ENCODE measurements at places on chromosomes 12 and 14.

DNA sequence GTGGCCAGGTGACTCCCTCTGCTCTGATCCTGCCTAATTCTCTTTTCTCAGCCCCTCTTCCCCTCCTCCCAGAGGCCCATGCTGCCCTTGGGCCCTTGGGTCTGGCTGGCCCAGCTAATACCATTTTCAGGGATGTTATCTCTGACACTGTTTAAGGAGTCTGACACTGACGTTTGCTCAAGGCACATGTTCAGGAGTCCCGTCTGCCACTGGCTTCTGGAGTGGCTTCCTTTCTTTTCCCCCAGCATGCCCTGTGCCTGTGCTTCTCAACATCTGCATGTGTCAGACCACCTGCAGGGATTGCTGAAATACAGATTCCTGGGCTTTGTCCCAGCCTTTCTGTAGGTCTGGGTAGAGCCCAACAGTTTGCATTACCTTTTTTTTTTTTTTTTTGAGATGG is 128.9 kb downstream of the BCL11B start:
- no peak for DNase-seq

DNA sequence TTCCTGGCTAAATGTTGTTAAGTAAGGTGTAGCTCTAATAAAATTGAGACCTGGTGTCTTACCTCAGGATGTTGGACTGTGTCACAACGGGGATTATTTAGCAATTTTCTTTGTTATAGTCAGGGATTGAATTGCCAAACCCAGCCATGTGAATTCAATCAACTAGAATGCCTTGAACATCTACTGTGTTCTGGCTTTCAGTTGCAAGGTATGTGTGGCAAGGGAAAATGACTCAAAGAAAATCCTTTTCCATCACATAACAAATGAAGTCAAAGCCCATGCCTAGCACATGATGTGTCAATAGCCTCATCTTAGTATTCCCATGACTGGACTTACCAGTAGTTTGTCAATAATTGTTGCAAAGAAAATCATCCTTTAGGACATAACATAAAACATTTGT is 519.8 kb upstream of the FLRT2 start:
- no peak for DNase-seq

- DNase-seq = no peak
Observed at GRCh38 chr14:80483331-80483730, 272.0 kb upstream of the DIO2 start.

GRCh38 chr12:66397574-66398290 is 95.4 kb downstream of the HELB start:
- DNase-seq = no peak

DNA sequence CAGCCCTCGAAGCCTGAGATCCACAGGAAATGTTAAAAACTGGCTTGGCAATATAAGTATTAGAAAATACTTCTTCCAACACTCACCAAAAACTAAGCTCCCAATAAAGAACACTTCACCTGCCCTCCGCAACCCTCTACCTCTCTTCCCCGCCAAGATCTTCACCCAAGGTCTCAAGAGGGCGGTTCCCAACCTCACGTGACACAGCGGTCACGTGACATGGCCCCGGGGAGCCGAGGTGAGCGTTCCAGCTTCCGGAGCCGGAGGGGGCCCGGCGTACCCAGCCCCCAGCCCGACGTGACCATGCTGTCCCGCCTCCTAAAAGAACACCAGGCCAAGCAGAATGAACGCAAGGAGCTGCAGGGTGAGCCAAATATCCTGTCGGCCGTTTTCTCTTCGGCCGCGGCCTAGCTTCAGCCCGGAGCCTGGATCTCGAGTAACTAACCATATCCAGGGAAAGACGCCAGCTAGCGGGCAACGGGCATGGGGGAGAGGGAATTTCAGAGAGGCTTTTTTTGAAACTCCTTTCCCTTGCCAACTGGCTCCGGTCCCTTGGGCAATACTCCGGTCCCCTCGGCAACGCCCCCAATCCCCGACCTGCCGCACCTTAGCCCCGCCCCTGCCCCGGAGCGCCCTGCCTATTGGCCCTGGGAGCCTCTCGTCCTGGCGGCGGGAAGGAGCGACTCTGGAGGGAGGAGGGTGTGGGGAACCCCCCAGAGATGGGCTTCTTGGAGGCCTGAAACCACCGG is at the start of gene BLOC1S1:
Gene BLOC1S1 (plus strand): TSS at position 214 of the 749 bp plus-strand sequence. CDS start 6 bp downstream, at position 220.
- DNase-seq = peak; percentile 96

DNA sequence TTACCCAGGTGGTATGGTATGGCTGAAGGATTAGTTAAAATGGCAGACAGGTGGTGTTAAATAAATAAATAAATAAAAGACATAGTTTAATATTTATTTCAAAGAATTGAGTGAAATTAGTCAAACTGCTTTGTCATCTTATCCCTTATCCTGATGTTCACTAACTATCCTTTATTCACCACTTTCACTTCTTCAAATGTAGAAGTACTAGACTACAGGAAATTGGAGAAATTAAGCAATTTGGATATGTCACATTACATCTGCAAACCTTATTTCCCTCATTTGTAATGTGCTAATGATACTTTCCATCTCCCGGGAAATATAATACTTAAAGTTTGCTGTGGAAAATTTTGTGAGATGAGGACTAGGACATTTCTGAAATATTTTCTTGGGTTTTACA is 1195.7 kb downstream of the LRFN5 start:
- DNase-seq = no peak

DNA sequence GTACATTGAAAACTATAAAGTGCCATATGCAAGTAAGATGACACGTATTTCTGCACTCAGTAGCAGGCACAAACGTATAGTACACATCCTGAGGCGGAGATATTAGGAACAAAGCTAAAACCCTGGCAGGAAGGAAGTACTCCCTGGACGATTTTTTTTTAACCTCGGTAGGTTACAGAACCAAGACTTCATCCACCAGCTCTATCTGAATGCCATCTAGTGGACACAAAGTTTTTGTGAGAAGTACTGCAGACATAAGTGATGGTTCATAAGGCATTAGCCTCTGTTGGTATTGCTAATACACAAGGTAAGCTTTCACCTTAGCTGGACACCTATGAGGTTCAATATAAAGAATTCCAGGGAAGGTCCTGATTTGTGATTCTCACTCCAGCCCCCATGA is 83.0 kb upstream of the CCDC196 start:
- DNase-seq = peak; percentile 72

DNA sequence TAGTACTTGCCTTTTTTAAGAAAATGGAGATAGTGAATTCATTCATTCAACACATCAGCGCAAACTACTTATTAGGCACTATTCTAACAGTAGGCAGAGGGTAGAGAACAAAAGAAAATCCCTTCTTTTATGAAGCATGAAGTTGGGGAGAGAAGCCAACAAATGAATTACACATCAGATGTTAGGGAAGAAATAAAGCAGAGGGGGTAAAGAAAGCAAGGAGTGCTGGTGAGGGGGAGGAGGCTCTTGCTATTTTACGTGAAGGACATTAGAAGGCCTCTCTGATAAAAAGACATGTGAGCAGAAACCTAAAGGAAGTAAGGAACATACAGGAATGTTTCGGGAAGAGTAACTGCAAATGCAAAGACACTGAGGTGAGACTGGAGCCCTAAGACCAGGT is 22.2 kb downstream of the TFCP2 start:
- DNase-seq = no peak

DNA sequence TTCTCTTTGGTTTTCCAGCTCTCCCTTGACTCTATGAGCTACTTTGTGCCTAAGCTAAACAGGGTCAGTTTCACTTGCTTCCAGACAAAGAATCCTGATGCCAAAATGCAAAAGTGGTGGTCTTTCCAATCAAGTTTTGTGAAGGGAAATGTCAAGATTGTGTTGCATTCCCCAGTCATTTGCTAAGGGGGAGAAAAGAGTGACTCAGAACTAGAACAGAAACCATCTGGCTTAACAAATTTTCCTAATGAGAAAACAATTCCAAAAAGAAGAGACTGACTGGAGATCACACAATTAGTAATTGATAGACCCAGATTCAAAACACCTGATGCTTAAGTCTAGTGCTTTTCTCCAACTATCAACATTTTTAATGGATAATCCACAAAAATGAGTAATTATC is 235.1 kb upstream of the DIO2 start:
- no peak for DNase-seq

DNA sequence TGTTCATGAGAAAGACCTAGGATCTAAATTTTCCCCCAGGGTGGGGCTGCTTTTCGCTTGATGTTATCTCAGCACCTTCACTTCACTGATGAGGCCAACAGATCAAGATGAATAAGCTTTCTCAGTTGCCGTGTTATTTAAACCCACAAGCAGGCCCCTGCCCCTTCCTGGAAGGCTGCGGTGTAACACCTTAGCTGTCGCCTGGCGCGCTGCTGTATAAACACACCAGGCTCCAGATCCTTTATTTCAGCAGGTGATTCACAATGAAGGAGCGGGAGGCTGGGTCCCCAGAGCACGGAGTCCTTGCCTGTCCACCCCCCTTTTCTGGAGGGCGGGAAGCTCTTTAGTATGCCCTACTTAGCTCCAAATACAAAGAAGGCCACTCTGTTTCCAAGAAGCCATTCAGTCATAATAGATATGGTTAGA is 515.4 kb downstream of the FUT8 start:
- peak; percentile 34 for DNase-seq

DNA sequence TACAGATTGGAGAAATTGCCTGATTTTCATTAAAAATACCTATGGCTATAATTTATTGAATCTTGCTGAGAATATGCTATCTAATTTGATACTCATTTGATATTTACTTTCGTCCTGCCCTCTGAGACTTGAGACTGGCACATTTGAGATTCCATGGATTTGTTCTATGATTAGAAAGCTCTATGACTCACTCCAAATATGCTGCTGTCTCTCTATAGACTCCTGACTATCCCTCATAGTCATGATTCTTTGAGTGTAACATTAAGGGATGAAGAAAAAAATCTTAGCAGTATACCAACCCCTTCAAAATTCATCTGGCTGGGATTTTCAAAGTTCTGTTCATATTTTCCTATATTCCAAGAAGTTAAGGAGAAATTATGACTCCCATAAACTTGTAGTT is 191.9 kb downstream of the LRIG3 start:
- no peak for DNase-seq

DNA sequence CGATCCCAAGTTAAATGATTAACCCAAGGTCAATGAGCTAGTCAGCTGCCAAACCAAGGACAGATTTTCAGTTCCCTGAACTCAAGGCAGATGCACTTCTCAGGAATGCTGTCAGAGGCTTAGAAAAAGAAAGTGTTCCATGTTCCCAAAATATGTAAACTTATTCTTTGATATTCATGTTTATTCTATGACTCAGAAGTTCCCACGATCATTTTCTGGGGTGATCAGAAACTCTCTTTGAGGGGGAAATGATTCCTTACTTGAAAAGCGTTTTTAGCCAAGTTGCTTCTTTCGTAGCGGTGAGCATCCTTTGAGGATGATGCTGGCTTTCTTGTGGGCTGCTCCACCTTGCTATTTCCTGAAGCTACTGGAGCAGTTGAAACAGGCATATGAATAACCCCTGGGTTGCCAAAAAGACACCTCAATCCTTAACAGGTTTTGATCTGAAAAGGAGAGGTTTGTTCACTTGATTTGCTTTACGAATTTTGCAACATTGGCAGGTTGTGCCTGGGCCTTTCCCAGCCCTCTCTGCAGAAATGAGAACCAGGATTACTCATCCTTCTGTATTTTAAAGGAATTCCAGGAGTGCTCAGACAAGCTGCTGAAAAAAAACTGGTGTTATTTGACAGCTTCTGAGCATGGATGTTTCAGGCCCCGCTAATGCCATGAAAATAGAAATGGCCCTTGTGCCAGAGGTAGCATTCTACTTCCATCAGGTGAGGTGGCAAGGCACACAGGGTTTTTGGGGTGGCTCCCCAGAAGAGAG is 121.4 kb upstream of the HIF1A start:
- DNase-seq = no peak

DNA sequence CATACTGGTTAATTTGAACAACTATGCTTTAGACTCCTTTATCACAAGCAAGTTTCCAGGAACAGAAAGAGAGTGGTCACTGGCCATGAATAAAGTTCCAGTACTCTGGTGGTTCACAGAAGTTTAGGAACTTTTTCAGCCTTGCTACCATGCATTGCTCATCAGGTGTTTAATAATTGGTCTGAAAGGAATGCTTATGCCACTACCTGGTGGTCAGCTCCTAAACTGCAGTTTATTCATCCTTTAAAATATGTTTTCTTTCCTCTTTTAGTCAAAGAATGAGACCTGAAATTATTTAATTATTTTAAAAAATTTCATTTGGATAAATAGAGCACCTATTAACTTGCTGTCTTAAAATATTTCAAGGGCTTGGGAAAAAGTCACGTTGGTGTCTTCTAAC is 260.1 kb upstream of the OR4E1 start:
- DNase-seq = peak; percentile 57

DNA sequence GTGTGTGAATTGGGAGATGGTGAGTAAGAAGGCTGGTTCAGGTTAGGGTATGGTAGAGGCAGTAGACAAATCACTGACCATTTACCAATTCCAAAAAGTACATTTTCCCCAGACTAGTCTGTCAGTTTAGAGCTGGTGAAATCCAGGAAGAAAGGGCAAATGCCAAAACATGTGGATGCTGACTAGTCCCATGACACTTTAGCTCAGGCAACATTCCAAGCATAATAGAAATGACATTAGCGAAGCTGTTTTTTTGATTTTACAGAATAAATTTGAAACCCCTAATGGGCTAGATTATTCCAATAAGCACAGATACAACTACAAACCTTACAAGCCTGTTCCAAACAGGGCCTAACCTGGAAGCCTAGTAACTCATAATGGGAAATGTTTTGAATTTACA is 884.2 kb downstream of the FLRT2 start:
- DNase-seq = no peak

DNA sequence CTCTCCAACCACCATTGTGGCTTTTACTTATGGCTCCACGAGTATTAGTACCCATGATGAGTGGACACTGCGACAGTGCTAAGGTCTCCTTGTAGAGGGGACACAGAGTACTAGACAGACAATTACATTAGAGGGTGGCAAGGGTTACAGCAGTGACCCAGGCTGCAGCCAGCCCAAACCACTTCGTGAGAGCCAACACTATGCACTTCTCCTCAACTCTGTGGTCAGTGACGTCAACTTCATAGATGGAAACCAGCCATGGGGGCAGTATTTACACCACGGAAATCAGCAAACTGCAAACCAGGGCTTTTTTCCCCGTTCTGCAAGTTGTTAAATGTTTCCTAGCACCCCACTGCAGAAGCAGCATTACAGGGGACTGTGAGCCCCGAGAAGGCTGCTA is 61.6 kb upstream of the ZFP36L1 start:
- no peak for DNase-seq

DNA sequence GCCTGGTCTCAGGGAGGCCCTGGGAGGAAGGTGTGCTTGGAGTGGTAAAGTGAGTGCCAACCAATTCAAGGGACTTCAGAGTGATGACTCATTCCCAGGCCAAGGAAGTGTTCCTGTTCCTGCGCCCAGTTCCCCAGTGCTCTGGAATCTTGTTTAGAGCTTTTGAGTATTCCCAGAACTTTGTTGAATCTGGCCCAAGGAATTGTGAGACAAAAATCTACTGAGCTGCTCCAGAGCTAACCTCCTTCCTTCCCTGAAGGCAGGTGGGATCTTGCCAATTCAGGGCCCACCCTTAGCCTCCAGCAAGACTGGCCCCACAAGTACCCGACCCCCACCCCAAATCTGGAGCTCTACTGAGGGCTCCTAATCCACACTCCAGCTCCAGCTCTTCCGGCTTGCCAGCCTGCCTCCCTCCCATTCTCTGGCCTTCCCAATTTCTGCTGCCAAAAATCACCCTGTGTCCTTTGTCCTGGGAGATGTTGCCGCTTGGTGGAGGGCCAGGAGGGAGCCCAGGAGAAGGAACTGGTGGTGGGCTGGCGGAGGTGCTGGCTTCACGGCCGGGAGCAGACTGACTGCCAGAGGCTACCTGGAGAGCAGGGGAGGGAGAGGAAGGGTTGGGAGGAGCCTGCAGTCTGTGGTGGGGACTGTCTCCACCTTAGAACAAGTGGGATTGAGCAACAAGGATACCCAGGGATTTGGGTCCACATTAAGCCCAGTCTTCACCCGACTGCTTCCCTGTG is 2.0 kb upstream of the ATN1 start:
- DNase-seq = no peak

GRCh38 chr12:127145929-127146789 is 1120.8 kb upstream of the TMEM132C start:
- DNase-seq = peak; percentile 76

All from hematopoietic multipotent progenitor cell treated with erythropoietin and hydrocortisone succinate and interleukin-3 and kit ligand, for 4 days (in vitro differentiated cells).